ENCODE measurements at places on chromosomes 5 and 9.

- DNase-seq, result no peak
Measured at GRCh38 chr5:150284311-150284710, 5.3 kb downstream of the CAMK2A start.

GRCh38 chr9:69176471-69177171 is 2.5 kb downstream of the TJP2 start:
- no peak for DNase-seq

DNA sequence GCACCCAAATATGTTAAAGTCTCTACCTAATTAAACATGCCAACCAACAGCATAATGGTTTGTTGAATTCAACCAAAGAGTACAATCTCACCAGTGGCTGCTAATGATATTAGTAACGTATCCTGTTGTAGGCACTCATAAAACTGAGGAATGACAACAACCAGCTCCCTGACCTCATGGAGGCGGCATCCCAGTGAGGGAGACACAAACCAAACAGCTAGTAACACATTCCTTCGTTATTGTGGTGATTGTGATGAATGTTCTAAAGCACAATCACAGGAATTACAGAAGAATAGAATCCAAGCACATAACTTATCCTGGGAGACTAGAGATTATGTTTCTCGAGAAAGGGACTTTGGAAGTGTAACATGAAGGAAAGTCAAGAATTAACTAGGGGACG is 224.6 kb downstream of the CTNND2 start:
- DNase-seq, result no peak

DNA sequence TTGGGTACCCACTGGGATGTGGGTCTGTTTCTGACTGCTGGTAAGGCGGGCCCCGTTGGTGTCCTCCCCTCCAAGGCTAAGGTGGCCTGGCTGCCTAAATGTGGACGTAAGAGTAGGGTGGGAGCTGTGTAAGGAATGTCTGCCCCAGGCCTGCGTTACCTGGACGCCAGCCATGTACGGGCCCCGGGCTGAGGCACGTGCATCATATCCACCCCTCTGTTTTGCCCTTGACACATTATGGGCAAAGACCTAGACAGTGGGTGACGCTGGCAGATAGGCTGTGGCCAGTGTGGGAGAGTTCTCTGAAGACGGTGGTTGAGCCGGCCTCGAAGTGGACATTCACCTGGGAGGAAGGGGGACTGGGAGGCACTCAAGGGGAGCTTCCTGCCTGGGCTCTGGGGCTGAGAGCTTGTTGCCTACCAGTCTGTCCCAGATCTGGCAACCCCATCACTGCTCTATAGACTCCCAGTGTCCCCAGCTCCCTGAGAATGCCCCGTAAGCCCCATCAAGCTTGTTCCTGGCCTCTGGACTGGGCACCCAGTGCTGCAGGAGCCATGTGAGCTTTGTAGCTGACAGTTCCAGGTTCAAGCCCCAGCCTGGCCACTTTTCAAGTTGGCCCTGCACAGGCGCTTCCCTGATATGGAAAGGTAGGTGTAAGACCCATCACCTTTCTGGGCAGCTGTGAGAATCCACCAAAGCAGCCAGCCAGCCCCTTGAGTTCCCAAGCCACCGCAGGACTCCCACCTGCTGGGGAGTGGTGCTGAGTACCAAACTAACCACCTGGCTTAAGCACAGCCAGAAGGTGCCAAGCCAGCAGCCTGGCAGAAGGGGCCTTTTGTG is 3.2 kb upstream of the PRR7 start:
- DNase-seq, result no peak

DNA sequence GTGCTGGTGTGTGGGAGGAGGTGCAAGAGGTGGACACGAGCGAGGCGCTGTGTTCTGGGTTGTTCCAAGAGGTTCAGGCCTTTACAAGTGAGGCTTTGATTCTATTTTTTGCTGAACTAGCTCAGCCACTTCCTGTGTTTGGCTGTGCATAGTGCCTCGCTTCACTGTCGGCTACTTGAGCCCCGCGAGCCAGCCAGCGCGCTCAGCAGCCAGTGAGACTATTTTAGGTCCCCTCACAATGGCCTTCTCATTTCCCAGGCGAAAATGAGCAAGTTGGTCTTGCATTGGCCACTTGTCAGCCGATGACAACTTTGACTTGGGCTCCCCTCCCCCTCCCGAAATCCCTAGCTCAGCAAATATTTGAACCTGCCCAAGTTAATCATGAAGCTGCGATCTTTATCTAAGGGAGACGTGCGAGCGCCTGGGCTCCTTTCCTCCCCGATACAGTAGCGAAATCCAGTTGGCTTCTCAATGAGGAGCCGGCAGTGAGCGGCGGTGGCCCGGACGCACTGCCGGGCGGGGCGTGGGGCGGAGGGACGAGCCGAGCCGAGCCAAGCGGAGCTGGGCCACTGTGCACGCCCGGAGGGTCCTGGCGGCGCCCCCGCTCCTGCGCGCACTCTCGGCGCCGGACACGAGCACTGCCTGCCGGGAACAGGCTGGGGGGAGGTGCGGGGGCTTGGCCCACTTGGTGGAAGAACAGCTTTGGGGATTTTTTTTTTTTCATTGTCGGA is 72.6 kb downstream of the PIK3R1 start:
- peak; percentile 71 for DNase-seq

DNA sequence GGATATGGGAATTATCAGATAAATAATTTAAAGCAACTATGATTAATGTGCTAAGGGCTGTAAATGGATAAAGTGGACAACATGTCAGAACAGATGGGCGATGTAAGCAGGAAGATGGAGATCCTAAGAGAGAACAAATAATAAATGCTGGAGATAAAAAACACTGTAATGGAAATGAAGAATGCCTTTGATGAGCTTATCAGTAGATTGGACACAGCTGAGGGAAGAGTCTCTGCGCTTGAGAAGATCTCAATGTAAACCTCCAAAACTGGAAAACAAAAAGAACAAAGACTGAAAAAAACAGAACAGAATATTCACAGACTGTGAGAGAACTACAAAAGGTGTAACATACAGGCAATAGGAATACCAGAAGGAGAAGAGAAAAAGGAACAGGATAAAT is 102.5 kb downstream of the ANKRD55 start:
- DNase-seq, result no peak

- no peak for DNase-seq
Measured at GRCh38 chr5:179422213-179422855, 77.1 kb upstream of the ADAMTS2 start.

- no peak for DNase-seq
Measured at GRCh38 chr9:132014218-132014805, 65.4 kb downstream of the MED27 start.

GRCh38 chr9:128247226-128247803 is 28.5 kb downstream of the GOLGA2 start:
- no peak for DNase-seq

DNA sequence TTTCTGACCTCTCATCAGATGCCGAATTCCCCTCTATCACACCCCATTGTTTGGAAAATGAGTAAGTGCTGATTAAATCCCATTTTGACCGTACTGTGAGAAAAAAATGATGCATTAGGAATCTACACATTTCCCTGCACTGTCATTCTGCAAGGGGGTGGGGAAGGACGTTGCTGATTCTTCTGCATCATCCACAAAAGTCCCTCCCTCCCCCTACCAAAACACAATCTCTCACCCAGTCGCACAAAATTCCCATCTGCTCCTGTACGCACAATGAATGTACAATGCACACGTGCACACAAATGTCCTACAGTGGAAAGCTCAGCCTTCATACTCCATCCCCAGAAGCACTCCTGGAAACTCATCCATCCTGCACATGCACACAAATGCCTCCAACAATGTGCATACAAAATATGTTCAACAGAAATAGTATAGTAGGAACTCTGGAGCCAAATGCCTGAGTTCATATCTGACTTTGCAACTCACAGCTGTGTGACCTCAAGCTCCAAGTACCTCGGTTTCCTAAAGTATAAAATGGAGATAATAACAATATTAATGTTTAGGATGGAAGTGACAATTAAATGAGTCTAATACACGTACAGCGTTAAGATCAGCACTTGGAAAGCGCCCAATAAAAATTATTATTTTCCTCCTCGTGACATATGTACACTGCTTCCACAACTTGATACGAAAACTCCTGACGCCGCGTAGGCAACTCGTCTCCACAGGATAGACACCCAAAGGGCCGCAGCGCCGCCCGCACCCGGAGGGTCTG is 809 bp downstream of the TNIP1 start:
- peak; percentile 77 for DNase-seq

GRCh38 chr9:35656831-35657545 is 831 bp downstream of the RMRP start:
- DNase-seq, result peak; percentile 8

- no peak for DNase-seq
Measured at GRCh38 chr9:126198854-126199253, 127.8 kb upstream of the MVB12B start.

- no peak for DNase-seq
Measured at GRCh38 chr5:82050955-82051354, 79.1 kb downstream of the ATG10 start.

DNA sequence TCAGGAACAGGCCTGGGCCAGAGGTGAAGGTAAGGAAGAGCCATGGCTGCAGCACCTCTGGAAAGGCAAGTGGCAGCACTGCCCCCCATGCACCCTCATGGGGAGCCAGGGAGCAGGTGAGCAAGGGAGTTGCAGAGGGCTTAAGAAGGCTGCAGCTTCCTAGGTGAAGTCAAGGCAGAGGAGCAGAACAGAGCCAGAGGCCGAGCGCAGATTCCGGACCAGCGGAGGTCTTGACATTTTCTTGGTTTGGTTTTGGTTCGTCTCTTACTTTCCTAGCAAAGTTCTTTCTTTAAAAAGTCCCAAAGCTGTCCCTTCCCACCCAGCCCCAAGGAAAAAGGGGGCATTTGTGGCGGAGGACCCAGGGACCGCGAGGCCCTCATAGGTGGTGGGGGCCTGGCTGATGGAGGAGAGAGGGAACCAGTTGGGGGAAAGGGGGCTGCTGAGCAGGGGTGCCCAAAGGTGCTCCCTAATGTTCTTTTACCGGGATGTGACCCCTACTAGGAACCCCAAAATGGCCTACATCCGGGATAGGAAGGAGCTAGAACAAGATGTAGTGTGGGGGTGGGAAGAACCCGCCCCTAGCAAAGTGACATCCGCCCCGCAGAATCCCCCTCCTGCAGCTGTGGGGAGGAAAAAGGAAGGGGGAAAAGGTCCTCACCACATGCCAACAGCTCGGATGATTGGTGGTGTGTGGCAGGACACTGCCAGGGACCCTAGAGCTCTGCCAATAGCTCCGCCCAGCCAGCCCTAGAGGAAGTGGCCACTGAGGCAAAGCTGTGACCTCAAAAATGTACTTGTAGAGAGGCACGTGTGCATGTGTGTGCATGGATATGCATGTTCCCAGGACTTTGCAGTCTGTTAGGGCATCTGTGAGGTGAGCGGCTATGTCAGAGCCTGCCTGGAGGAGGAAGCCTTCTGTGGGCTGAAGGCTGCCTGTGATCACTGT is 914 bp upstream of the CD72 start:
- no peak for DNase-seq

DNA sequence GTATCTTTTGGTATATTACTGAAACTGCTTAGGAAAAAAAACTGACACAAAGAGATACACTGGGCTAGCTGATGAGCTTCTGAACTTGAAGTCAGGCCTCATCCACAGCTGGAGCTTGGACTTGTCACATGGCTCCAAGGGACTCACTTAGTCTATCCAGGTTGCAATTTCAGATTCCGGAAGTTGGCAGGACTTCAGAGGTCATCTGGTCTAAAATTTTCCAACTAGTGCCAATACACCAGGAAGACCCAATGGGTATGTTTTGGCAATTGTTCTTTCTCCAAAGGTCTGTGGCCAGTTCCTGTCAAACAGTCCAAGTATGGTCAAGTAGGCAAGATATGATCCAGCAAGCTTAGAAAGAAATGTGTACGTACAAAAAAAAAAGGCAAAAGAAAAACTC is 36.7 kb downstream of the MRPS27 start:
- DNase-seq, result peak; percentile 54

GRCh38 chr5:167912941-167913665 is 378.3 kb upstream of the WWC1 start:
- no peak for DNase-seq

DNA sequence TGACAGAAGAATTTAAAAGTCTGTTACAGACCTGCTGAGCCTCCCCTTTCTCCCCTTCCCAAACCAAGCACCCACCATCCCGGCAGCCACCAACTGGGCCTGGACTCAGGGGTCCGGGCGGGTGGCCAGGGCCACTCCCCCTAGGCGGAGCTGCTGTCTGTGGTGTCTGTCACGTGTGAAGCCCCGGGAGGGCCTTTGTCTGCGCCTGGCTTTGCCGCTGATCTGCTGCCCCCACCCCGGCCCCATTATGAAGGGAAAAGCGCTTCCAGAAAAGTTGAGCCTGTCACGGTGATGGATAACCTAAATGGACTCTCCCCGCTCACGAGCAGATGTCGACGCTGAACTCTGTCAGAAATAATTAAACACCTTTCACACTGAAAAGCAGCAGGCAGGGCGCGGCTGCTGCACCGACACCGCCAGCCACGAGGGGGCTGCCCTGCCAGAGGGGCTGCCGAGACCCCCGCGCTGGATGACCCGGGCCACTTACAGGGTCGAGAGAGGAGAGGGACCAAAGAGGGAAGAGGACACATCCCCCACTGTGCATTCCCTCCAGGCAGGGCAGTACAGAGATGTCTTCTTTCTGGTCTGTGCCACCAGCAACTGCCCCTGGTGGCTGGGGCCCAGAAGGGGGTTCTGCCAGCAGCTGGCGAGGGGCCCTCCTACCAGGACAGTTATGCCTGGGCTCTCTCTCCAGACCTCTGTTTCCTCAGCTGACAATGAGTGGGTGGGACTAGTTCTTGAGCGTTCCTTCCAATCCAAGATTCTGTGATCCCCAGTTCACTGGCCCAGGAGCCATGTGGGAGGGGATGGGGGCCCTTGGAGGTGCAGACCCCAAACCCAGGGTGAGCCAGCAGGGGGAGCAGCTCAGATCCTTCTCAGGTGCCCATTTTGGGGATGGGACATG is 36.0 kb upstream of the BARHL1 start:
- DNase-seq, result peak; percentile 15

DNA sequence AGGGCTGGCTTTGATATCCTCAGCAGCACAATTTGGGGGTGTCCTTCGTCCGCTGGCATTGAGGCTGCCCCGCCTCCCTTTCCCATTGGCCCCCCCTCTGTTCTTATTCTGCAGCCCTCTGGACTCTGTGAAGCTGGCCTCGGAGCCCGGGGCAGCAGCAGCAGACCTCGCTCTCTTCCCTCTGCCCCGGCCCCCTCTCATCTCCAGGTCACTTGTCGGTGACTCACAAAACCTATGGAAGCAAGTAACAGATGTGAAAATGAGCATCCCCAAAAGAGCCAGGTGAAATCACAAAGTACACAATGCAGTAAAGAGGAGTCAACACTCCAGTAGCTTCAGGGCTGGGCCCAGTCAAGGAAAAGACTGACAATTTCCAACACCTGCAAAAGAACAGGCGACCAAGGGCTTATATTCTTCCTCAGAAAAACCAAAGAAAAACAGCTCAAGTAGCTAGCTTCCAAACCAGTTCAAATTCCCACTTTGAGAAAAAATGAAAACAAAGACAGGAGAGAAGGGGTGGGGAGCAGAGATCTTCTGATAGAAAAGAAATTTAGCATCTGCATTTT is 97.5 kb downstream of the ZNF608 start:
- no peak for DNase-seq

Measured in lung microvascular endothelial cell (primary cell).